ENCODE measurements at places on chromosomes 6 and 20. TPM values are rescaled to one million over a fixed set of nuclear protein-coding genes. Genes with fewer than 3 reads are reported as not detected.

The PCSK2 gene
- not detected for total RNA-seq

The RIPPLY2 gene
- not detected for total RNA-seq

The SLC52A3 gene
- 0.57 TPM for total RNA-seq

The SYNDIG1 gene
- total RNA-seq: 1.9 TPM

The SEMG1 gene
- not detected for total RNA-seq

The NHLRC1 gene
- 1.8 TPM for total RNA-seq

The TRIM15 gene
- not detected for total RNA-seq

The HSPA12B gene
- 0.25 TPM for total RNA-seq

The WFDC2 gene
- not detected for total RNA-seq

The FAM83C gene
- 0.06 TPM for total RNA-seq

The DDRGK1 gene
- total RNA-seq: 73.3 TPM

The MRS2 gene
- total RNA-seq: 20.6 TPM

The PPIL6 gene
- 3.6 TPM for total RNA-seq

The CSE1L gene
- total RNA-seq: 92.9 TPM

The PREP gene
- total RNA-seq: 34.2 TPM

The C6orf141 gene
- total RNA-seq: 13.3 TPM

The GSTA2 gene
- not detected for total RNA-seq

The RAET1E gene
- 3.4 TPM for total RNA-seq

The CLVS2 gene
- 0.25 TPM for total RNA-seq

The HSPA1A gene
- 170 TPM for total RNA-seq

The OR2H1 gene
- total RNA-seq: not detected

The PRPF6 gene
- 55.6 TPM for total RNA-seq

The IRF4 gene
- total RNA-seq: 0.46 TPM

The GABRR1 gene
- total RNA-seq: not detected

The NCOA5 gene
- 23.9 TPM for total RNA-seq

The CLIC5 gene
- not detected for total RNA-seq

The DDR1 gene
- total RNA-seq: 55.1 TPM

The TAB2 gene
- 26.2 TPM for total RNA-seq

The ATG5 gene
- 23.1 TPM for total RNA-seq

The DEFB126 gene
- total RNA-seq: not detected

The ZSCAN16 gene
- total RNA-seq: 4.4 TPM
